SHP77 (cell line): ENCODE measurements at places on chromosomes 2 and 18.

- no peak for DNase-seq
Observed at GRCh38 chr2:139911160-139911559, 1131.0 kb upstream of the NXPH2 start.

DNA sequence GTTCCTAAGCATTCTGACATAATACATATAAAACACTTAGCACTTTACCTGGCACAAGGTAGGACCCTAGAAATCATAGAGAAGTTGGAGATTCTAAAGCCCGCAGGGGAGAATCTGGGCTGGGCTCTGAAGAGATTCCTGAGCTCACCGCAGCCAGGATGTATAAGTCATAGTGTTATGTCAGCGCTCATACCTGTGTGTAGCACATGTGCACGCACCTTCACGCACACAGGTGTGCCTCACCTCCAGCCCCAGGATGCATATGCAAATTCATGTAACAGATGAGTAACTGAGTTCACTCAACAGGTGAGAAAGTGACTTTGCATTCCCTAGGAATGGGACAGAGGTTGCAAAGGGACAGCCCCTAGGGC is 7.9 kb upstream of the SDC1 start:
- DNase-seq = no peak

DNA sequence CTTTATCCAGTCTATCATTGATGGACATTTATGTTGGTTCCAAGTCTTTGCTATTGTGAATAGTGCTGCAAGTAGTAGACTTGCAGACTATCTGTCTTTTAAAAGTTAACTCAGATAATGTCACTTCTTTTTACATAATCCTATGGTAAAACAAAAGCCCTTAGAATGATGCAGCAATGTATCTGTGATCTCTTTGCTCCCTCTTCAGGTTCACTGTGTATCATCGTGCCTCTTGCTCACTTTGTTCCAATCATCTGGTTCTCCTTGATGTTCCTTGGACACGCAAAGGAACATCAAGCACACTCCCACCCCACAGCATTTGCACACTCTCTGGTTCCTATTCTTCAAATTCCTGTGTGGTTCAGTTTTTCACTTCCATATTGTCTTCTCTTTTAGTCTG is 472.5 kb upstream of the ZNF804A start:
- DNase-seq = no peak

DNA sequence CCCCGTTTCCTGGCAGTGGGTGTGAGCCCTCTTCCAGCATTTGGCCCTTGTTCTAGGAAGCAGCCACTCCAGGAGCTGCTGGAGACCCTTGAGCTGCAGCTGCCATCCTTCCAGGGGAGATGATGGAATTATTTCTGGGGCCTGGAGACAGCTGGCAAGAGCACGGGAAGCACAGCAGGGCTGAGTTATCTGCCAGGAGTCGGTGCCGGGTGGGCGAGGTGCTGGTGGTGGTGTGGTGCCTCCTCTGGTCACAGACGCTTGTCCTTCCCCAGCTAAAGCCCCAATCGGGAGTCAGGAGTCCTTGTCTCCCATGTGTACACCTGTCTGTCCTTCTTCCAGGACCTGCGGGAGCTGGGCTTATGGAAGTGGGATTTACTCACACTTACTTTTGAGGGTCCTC is 36.0 kb downstream of the DPYSL5 start:
- DNase-seq = no peak

GRCh38 chr2:161146209-161146775 is 13.9 kb upstream of the TANK start:
- no peak for DNase-seq

DNA sequence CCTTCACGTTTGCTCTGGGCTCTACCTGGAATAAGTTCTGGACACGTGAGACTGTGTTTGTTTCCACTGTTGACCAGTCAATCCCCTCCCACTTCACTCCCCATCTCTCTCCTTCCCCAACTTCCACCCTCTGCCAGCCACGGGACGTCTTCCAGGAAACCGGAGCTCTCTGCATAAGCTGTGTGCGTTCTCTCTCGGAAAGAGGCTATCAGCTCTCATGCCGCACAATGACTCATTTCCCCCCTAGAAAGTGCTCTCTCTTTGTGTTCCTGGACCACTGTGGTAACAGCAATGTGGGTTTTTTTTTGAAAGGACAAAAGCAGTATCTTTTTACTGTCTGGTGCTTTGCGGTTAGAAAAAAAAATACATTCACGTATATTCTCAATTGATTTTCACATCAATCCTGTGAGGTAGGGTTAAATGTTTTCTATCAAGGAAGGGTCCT is 10.2 kb downstream of the PROKR1 start:
- DNase-seq = no peak
